ENCODE measurements at places on chromosomes 12 and 14. TPM values are rescaled to one million over a fixed set of nuclear protein-coding genes. Genes with fewer than 3 reads are reported as not detected.

DYRK2 gene
- polyA plus RNA-seq, result 18.3 TPM

MEG3 gene
- 58.0 TPM for polyA plus RNA-seq

KLHL33 gene
- polyA plus RNA-seq, result 0.09 TPM

- no peak for DNase-seq
Measured at GRCh38 chr12:62078020-62078419, 182.2 kb upstream of the USP15 start.

- no peak for DNase-seq
Measured at GRCh38 chr12:230925-231671, 17.1 kb upstream of the SLC6A12 start.

DNA sequence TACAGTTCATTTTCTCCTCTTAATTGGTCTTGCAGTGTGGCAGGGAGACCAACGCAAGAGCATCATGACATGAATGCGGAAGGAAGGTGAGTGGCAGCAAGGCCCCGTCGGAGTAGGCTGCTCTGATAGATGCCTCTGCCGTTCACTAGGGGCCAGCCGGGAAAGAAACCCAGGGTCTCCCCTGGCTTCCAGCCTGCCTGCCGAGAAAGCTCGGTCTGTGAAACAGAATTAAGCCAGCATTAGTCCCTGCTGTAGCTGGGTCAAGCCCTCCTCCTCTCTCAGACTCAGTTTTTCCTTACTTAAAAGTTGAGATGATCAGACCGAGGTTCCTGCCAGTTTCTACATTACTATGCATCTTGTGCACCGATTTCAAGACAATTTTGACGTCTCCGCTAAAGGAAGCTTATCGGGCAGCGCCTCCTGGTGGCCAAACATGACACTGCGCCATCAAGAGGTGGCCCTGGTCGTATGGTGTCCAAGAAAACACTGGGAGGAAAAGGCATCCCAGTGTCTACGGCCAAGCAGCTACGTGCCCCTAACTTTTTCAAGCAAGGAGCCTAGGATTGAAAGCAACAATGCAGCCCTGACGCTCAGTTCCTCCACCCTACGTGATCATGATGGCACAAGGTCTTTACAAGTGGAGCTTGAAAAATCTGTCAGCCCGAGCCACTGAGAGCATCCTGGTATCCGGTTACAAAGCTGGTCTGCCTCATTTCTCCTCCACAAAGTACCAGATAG lies 131.6 kb downstream of the KSR2 start:
- DNase-seq, result peak; percentile 56

DNA sequence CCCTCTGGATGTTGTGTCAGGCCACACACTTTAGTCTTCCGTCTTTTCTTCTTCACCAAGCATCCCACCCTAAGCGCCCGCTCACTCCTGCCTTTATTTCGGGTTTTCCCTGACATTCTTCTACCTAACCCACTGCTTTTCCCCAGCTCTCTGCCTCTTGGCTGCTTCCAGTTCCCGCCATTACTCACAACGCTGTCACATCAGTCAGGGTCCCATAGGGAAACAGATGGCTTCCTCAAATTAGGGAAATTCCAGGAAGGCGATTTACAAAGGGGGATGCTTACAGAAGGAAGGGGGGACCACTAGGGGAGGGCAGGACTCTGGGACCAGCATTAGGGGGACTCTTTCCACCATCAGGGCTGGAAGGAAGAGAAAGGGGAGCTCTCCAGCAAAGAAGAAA lies 9.2 kb upstream of the PPP1R13B start:
- DNase-seq, result no peak

DNA sequence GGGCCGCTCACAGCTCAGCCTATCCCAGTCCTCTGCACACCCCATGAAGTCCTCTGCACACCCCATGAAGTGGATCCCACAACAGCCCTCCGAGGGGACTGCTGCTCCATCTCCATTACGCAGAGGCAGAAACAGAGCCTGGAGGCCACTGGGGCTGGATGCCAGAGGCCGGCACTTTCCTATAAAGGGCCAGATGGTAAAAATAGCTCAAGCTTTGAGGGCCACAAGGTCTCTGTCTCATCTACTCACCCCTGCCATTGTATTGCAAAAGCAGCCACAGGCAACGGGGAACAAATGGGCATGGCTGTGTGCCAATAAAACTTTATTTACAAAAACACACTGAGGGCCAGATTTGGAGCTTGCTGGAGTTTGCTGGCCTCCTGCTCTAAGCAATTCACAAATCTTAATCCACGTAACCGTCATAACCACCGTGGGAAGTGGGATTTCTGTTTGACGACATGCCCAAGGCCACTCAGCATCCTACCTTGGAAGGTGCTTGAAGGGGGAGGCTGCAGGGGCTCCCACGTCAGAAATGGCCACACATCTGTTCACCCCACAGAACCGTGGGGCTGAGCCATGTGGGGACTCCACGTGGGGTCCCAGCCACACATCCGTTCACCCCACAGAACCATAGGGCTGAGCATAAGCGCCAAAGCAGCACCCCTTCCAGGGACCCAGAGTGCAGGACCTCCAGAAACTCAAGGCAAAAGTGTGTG lies 92.0 kb downstream of the NCOR2 start:
- no peak for DNase-seq

DNA sequence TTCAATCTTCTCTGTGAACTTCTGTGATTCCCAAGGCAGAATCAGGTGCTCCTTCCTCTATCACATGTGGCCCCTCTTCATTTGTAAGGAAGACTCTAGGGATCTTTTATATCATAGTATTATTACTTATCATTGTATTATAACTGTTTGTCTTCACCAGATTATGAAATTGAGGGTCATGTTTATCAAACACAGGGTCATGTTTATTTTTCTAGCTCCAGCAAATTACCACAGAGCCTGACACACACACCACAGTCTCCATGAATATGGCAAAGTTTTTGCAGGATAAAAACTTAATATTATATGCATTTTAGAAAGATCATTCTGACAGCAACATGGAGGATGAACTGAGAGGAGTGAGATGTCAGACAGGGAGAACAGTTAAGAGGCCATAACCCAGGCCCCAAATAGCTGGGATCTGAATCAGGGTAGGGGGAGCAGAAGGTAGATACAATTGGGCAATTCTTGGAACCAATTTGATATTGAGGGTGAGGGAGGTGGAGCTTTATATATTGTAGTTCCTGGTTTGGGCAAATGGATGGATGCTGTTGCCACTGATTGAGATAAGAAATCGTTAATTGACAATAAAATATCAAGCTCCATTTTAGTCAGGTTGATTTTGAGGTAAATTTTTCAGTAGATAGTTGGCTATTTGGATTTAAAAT lies 130.7 kb downstream of the DHRS2 start:
- DNase-seq, result no peak

GRCh38 chr14:21987937-21988336 lies 314.3 kb upstream of the OR4E1 start:
- no peak for DNase-seq

- no peak for DNase-seq
Measured at GRCh38 chr12:13087766-13088165, 15.7 kb downstream of the GSG1 start.

DNA sequence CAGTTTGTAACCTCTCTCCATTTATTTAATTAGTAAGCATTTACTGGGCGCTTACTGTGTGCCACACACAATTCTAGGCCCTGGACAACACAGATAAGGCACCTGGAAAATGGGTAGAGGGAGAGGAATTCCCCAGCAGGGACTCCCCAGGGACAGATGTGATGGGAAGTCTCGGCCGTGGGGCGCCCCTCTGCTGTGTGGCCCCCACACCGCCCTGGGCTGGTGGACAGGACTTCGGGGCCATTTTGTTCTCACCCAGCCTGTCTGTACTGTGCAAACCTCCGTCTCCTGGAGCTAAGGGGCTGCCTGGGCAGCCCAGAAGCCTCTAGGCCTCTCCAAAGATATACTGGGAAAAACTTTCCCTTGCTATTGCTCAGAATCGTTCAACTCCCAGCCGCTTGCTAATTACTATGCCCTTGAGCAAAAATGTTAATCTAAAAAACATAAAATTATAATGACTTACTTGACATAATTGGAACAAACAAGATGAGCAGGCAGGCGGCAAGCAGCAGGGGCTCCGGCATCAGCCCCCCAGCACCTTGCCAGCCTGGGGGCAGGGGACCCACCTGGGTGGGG lies 64.4 kb upstream of the NCOR2 start:
- DNase-seq, result no peak

GRCh38 chr14:90400904-90401561 lies 4.2 kb downstream of the CALM1 start:
- DNase-seq, result no peak

DNA sequence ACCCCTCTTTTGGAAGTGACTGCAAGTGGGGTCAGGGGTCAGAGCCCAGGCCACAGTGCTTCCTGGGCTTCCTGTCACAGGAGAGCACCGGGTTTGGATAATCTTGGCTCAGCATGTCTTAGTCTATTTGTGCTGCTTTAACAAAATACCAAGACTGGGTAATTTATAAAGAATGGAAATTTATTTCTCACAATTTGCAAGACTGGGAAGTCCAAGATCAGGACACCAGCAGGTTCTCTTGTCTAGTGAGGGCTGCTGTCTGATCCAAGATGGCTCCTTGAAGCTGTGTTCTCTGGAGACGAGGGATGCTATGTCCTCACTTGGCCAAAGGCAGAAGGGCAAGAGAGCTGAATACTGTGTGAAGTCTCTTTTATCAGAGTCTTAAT lies 74.1 kb downstream of the RIN3 start:
- DNase-seq, result no peak

Data from fibroblast of lung (primary cell).